Cardiac muscle cell (in vitro differentiated cells and primary cell): ENCODE measurements at places on chromosomes 6 and 20. TPM values are rescaled to one million over a fixed set of nuclear protein-coding genes. Genes with fewer than 3 reads are reported as not detected.
A peak's percentile ranks its signal among the peaks of the same experiment; 100 is the strongest.

DNA sequence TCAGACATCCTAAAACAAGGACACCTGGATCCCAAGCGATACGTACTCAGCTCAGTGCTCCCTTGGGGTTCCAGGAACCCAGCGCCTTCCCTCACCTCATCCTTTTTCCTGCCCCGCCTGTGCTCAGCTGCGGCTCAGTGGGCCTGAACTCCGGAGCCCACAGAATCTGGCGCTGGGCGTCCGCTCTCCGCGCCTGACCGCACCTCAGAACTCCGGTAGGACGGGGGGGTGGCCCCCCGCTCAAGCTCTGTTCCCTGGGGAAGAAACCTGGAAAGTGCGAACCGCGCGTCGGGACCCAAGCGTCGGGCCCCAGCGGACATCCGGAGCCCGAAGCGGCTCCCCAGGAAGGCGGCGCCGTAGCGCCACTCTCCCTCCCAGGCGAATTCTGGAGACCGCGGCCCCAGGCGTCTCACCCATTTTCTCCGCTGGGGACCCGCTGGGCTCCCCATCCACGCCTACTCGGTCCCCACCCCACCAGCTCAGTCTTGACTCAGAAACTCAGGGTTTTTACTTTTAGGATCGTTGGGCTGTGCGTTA is 336 bp upstream of the LY6G5C start:
- peak; percentile 52 for DNase-seq

- DNase-seq = no peak
Measured at GRCh38 chr6:92114091-92114675, 1305.2 kb downstream of the EPHA7 start.

DNA sequence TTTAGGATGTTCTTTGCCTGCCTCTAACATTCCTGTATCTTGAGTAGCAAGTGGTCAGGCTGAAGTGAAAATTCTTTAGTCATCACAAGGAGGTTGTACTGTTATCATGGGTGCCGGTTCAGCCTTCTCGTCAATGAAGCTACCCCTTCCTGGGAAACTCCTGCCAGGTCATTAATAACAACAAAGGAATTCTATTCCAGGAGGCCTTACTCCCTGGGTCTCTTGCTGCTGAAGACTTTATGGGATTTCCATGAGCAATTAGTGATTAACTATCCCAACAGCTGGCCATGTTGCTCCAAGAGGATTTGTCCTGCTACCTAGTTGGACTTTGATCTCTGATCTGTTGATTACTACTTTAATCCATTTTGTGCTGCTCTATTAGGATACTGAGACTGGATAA is 62.7 kb upstream of the ELOVL5 start:
- DNase-seq = peak; percentile 66

- DNase-seq = no peak
Measured at GRCh38 chr20:58042591-58042990, 185.9 kb downstream of the ANKRD60 start.

DNA sequence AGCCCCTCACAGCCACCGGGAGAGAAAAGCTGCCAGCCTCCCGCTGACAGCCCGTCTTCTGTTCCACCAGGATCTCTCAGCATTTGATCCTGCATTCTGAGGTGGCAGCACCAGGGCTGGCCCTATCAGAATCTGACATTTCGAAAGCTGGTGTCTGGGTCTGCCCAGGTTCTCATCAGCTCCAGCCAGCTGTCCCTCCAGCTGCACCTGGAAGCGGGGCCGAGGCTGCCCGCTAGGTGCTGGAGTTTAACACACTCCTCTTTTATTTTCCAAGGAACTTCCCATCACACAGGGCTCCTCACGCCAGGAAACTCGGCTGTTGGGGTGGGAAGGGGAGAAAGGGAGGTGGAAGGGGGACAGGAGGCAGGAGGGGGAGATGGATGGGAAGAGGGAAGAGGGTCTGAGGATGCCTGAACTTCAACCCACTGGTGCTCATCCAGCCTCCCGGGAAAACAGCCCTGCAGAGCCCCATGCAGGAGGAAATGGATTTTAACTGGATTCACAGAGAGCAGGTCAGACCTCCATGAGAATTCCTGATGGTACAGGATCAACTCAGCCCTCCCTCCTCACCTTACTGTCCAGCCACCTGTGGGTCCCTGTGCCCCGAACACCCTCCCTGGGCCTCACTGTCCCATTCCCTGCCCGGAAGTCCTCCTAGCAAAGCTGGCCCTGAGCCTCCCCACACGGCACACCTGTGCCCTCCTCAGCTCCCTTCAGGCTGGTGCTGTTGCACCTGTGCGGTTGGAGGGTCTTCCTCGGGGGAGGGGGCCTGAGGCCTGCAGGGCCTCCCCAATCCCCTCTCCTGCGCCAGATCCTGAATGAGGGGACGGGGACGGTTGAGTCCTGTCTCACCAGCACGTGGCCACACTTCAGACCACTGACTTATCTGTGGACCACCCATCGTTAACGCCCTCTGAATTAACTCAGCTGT is 3.9 kb upstream of the LSM14B start:
- DNase-seq = no peak

SPATA25 gene
- 6.6 and 7.4 TPM in 2 replicates for polyA plus RNA-seq

LATS1 gene
- 7.2 and 11.3 TPM in 2 replicates for polyA plus RNA-seq

THBS2 gene
- polyA plus RNA-seq = 0.10 and 0.19 TPM in 2 replicates
